ENCODE measurements at places on chromosomes 6 and 20.

DNA sequence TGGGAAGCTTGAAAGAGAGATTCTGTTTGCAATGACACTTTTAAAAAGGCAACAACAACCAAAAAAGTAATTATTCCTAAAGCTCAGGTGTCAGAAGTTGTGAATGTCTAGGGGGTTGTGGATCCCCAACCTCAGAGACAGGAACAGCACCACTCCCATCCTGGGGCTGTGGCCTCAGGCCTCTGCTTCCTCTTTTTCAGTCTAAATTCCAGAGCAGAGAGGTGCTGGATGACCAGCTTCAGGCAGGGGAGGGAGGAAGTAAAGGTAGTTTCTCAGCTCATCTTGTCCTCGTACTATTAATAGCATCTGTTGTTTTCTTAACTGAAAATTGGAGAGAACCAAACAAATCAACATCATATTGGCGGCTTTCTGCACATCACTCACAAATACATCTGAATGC, 8.3 kb downstream of the NT5E start:
- no peak for DNase-seq

GRCh38 chr6:156164701-156165452, 612.3 kb upstream of the ARID1B start:
- no peak for DNase-seq

DNA sequence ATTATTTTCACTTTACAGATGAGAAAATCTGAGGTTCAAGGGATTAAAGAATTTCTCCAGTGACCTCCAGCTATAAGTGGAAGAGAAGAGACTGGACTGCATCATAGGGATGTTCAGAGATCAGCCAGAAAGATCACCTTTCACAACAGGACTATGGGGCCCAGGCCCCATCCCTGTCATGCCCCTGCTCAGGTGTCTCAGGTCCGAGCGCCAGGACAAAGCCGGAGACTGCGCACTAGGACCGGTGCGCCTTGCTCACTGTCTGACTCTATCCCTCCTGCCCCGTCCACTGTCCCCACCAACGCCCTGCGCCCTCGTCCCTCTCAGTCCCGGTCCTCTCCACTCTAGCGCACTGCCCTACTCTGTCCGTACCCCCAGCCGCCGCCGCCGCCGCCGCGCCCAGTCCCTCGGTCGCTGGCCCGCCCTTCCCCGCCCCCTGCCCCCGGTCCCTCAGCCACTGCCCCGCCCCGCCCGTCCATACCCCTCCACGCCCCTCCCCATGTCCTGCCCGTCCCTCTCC, 521 bp upstream of the RAD21L1 start:
- DNase-seq: no peak

DNA sequence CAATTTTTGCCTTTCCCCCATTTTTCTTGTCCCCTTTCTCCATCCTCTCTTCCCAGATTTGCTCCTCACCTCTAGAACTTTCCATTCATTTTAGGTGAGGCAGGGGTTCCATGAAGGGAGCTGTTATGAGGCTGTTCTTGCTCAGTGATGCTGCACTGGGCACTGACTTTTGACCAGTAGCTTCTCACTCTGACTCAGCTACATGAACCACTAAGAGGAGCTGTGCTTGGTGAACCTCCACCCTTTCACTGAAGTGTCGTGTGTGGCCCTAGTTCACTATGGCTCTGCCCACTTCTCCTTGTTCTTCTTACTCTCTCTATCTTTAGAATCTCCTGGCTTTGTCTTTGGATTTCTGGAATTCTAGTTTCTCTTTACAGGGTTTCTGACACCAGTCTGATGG, 307.1 kb upstream of the RNF24 start:
- no peak for DNase-seq

DNA sequence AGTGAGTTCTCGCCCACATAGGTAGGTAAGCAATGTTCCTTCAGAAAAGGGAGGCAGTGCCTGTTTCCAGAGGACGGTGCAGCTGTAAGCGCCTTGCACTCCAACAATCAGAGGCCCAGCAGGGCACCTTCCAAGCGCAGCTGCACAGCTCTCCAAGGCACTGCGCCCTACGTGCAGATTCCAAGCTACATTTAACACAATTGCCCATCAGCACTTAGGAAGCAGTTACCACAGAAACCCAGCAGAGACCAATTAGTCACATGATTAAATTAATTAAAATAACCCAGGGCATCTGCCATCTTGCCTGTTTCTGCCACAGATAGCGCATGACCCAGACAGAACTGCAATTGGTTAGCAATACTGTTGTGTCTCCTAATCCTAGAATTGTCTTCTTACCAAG, 65.5 kb downstream of the SOBP start:
- no peak for DNase-seq

DNA sequence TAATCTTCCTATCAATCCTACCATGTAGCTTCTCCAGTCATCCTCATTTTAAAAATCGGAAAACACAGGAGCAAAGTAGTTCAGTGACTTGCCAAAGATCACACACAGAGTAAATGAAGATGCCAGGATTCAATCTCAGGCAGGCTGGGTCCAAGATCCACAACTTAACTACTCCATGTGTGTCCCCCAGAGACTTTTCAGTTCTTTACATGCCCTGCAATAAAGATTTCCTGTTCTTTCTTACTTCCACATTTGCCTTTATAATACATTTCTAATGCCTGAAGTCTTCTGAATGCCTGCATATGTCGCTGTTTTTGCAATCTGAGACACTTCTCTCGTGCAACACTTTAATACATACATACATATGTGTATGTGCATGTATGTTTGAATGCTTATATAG, 121.7 kb upstream of the MARCKS start:
- no peak for DNase-seq

DNA sequence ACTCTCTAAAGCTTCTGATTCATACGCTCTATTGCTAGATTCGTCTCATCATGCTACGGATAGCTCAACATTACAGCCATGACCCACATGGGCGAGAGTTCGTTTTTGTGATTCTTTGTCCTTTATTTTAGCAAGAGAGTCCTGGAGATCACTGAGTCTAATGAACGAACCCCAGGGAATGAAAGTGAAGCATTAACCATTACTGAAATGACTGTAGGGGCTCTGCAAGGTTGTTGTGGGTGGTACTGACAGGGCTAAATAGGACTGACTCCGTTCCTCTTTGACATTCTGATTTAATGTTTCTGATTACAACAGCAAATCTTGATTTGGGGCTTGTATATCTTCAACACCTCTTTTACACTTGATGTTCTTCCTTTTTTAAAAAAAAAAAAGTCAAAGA, 13.7 kb upstream of the RTF2 start:
- DNase-seq: no peak

- DNase-seq: no peak
Measured at GRCh38 chr6:38118791-38119365, 299.4 kb downstream of the ZFAND3 start.

GRCh38 chr6:41965429-41966213, 24.0 kb upstream of the CCND3 start:
- DNase-seq: no peak

DNA sequence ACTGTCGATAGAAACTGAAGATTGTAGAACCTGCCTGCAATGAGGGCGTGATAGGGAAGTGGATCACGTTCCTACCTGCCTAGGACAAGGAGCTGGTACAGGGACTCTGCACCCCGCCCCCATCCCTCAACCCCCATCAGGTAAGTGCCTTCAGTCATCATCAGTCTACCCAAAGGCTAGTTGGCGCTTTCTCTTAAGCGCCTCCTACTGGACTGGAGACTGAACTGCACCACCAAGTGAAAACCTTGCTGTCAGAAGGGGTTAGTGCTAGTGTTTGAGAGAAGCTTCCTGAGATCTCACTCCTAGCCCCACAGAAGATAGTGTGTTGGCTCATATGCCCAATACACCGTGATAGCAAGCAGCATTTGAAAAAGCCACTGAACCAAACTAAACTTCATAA, 706.5 kb upstream of the MAN1A1 start:
- DNase-seq: no peak

DNA sequence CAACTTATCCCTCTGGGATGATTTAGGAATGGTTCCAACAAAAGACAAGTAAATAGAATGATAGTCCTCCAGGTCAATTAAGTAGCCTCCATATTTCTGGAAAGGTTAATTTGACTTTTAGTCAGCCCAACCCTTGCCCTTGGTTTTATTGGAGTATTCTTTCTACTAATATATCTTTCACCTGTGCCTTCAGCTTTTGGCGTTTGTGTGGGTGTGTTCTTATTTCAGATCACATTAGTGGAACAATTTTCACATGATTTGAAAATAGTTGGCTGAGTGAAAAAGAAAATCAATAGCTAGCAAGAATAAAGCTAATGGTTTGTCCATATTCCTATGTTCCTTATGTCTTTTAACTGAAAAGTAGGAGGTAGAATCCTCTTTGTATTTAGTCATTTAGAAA, 239.6 kb upstream of the SGK1 start:
- DNase-seq: no peak

GRCh38 chr6:143357561-143358255, 92.8 kb downstream of the ADAT2 start:
- DNase-seq: no peak

GRCh38 chr20:31641391-31641790, 3.7 kb downstream of the COX4I2 start:
- no peak for DNase-seq

GRCh38 chr20:37256286-37256685, 5.3 kb downstream of the GHRH start:
- DNase-seq: no peak

DNA sequence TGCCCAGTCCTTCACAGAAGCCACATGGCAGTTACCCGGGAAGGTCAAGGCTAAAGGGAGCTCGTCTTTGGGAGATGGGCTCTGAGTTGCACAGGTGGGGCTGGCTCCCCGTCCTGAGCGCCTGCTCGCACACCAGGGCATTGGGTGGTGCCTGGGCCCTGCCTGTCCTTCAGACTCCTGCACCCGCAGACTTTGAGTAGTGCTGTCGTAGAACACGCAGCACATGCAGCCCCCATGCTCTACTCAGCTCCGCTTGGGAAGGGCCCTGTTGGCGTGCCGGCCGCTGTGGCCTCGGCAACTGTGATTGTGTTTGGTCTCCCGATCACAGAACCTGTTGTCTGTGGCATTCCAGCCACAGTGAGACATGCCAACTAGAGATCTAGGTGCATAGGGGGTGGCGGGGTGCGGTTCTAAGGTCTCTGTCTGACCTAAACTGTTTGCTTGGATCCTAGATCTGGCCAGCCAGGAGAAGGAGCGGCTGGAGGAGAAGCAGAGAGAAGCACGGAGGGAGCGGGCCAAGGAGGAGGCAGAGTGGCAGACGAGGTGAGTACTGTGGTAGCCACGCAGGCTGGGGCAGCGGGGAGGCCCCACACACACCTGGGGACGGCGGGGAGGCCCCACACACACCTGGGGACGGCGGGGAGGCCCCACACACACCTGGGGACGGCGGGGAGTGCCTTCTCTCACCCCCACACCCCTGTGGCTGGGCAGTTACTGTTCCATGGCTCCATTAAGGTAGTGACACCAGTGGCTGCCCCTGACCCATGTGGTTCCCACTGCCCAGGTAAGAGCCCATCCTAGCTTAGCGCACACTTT, 11.3 kb upstream of the ADRM1 start:
- DNase-seq: no peak

DNA sequence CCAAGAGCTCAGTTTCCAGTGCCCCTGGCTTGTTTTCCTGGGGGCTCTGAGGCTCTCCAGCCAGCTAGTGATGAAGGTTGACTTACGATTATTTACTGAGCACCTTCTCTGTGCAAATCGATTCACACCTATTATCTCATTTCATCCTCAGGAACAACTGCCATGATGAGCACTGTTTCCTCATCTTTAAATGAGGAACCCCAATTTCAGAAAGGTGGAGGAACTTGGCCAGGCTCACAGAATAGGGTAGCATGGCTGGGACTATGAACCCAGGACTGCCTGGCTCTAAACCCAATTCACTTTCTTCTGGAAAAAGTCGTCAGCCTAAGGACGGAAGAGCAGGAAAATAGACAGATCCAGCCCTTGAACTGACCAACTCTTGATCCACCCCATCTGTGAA, 3.5 kb upstream of the BPI start:
- no peak for DNase-seq

- DNase-seq: peak; percentile 39
Measured at GRCh38 chr6:26195924-26196845, 109.0 kb downstream of the HFE start.

DNA sequence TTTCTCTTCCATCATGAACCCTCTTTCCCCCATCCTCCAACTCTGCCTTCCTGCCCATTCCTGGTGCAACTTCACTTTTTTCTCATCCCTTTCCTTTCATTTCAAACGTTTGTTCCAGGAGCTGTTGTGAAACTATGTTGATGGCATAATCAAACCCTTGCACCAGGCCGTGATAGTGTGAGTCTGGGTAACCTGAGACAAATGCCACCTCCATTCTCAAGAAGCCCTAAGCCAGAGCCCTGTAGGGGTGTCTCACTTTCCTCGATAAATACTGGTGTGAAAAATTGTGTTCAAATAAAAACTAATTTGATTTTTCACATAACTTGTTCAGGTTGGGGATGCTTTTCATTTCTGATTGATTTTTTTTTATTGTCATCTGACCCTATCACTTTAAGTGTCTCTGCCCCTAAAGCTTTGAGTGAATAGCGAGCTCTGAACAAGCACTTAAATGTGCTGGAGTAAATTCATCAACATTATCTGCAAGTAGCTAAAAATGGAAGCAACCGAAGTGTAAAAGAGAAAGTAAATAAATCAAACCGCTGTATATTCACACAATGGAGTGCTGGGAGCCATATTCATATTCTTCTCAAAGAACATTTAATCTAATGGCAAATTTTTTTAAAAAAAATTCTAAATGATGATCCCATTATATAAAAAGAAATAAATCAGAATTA, 303.1 kb upstream of the CDYL start:
- no peak for DNase-seq

DNA sequence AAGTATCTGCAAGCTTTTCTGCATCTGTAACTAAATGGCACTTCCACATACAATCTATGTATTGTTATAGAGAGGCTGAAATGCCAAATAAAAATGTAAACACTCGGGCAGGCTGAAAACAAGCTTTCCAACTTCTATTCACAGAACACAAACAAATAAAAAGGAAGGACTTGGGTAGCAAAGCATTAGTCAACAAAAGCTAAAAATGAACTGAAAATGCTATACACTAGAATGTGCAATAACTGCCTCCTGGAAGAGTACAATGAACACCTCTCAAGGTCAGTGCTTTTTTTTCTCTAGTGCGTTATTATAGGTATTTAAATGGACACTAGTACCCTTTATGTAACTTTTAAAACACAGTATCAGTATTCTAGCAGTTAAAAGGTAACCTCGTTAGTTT, 31.4 kb downstream of the STK38 start:
- no peak for DNase-seq

- no peak for DNase-seq
Measured at GRCh38 chr6:157647261-157647915, 175.7 kb upstream of the SNX9 start.

GRCh38 chr6:83462524-83462923, 31.7 kb upstream of the ME1 start:
- no peak for DNase-seq

DNA sequence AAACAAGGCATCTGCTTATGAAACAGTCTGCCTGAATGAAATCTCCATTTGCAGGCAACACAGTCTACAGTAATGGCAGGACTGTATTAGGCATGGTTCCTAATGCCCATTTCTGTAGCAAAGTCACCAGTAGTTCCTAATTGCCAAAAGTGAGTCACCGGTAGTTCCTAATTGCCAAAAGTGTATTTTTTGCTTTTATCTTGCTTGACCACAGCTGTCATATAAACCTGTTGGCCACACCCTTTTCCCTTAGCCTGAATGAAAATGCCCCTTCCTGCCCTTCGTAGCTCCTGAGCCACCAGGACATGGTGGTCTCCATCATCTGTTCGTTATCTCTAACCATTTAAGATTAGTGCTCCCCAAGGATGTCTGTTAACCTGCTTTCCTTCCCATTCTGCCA, 34.5 kb downstream of the MTHFD1L start:
- no peak for DNase-seq
